ENCODE measurements at places on chromosomes 5 and 9.

GRCh38 chr9:69499407-69499806, 172.8 kb downstream of the APBA1 start:
- no peak for DNase-seq

GRCh38 chr5:152282331-152282730, 122.7 kb downstream of the NMUR2 start:
- DNase-seq = no peak

GRCh38 chr9:70413464-70413798, 1.0 kb downstream of the KLF9 start:
- peak; percentile 85 for DNase-seq

- DNase-seq = no peak
These were observed 132.8 kb upstream of the PAPPA start for GRCh38 chr9:116020801-116021200.

DNA sequence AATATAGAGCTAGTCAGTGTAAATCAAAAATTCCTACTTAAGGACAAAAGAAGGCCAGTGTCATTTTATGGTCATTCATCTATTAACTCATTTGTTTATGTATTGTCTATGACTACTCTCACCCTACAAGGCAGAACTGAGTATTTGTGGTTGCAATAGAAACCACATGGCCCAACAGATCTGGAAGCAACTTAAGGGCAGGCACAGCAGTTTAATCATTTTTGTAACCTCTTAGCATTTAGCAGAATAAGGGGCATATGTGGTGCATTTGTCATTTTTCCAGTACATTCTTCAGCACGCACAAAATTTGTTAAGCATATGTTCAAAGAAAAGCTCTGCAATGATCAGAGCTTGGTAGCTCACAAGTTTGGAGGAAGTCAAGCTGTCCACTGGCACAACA, 1.1 kb downstream of the FKBP15 start:
- DNase-seq = no peak

DNA sequence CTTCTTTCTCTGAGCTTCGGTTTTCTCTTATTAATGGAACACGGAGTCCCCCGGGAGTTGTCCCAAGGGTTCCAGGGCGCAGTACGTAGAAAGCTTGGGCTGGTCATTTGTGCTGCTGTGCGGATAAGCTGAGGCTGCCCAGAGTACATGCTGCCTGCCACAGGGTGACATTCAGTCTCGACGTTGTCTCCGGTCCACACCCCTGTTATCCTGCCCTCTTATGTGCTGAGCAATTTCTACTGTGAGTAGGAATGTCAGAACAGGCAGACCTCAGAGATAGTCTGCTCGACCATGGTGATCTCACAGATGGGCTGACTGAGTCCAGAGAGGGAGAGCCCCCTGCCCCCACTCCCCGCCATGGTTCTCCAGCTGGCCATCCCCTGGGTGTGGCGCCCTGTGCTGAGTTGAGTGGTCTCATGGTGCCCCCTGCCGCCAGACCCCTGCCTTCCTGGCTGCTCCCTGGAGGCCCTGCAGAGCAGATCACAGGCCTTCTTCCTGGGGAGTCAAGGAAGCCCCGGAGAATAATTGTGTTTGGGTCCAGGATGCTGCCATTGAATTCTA, 124.0 kb downstream of the RGS3 start:
- no peak for DNase-seq

DNA sequence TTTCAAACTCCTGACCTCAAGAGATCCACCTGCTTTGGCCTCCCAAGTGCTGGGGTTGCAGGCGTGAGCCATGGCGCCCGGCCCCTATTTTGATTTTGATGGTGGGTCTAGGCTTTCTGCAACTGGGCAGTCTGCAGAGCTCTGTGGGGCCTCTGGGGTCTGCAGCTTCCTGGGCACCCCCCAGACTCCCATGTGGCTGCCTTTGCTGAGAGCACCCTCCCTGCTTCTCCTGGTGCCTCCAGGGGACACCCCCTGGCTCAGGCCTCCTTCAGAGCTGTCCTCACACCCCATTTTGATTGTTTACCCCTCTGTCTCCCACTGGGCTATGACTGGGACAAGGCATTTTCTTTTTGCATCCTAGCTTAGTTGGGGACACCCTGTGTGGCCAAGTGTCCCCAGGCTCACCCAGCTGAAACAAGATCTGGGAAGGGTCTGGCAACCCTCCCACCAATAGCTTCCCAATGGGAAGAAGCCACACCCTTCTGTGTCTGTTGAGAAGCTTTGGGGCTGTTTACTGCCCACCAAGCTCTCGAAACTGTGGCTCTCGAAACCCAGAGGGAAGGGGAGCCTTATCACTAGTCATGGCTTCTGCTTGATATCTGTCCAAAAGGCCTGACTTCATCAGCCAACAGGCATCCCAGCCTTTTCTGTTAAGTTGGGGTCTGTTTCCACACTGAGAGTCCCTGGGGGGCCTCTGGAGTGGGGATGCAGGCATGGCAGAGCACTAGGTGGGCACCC, 204.4 kb upstream of the IER5L start:
- peak; percentile 29 for DNase-seq

DNA sequence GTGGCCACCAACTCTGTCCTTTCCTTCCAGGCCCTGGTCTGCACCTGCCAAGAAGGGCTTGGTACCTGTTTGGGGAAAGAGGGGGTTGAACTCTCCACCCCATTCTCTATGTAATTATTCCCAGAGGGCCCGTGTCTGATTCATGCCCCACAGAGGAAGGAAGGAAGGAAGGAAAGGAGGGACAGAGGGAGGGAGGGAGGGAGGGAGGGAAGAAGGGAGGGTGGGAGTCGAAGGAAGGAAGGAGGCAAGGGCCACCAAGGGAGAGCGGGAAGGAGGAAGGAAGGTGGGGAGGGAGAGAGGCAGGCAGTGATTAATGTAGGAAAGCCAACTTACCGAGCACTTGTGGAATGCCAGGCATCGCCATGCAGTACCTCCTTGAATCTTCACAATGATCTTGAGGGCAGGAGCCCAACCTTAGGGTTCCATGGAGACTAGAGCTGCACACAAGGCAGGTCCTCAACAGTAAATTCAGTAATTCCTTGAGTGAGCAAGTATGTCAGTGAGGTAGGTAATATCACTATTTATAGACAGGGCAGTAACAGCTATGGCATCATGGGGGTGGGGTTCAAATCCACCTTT, 75.8 kb downstream of the FGF18 start:
- no peak for DNase-seq

- DNase-seq = no peak
These were observed 11.9 kb upstream of the NHP2 start for GRCh38 chr5:178165581-178165980.

- no peak for DNase-seq
These were observed 35.4 kb upstream of the GNPDA1 start for GRCh38 chr5:142048272-142048671.

DNA sequence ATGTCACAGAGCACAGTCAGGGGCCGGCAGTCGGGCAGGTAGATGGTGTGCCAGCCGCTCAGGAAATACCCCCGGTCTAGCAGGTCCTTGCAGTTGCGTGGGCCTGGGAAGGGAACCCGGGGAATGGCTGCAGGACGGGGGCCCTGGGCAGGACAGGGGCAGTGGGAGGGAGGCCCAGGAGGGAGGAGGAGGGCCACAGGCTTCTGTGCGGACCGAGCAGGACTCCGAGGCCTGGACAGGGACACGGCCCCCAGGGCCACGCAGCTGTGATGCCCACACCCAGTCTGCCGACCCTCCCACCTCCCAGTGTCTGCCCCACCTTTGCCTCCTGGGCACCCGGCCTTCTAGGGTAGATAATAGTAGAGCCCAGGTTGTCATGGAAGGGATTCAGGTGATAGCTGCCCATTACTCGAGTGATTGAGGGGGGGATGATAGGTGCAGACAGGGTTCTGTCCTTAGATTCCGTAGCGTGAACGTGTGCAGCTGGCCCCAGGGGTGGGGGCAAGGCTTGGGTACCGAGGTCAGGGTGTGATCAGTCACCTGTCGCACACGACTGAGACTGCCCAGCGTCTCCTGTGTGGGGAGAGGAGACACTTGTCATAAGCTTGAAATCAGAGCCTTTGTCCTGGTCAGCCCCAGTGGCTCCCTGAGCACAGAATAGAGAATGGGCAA, 4.5 kb downstream of the FCN1 start:
- DNase-seq = no peak

GRCh38 chr9:87950765-87951488, 23.4 kb downstream of the CDK20 start:
- no peak for DNase-seq

GRCh38 chr5:179698935-179699615, at the start of gene CANX:
CANX (plus strand) TSS chr5:179698967; CDS start chr5:179705682, 6,715 bp downstream.
- DNase-seq = no peak

DNA sequence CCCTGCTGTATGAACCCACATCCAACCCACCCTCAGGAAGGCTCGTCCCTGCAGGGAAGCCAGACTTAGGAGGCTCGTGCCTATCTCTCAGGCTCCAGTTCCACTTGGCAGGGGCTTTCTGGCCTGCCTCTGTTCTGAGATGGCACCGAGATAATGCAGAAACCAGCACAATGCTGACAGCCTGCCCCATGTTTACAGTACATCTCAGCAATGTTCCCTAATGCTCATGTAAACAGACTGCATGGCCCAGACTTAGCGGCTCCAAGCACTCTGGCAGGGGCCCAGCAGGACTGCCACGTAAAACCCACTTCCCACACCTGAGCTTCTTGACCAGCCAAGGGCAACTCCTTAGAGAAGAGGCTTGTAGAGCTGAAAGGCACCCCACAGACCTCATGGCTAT, 499.5 kb upstream of the BRINP1 start:
- no peak for DNase-seq

- DNase-seq = no peak
These were observed 17.1 kb upstream of the IL6ST start for GRCh38 chr5:56011835-56012234.

DNA sequence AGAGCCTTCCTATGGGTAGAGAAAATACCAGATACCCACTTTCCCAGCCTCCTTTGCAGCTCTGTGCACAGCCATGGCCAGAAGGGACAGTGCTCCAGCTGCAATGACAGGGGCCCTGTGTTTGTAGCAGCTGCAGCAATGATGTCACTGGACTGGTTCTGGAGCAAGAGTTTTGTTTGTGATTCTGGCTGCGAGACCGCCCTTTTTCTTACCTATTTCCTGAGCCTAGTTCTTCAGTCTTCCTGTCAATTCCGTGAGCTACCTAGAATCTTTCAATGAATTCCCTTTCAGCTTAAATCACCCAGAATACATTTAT, 10.0 kb upstream of the BOD1 start:
- no peak for DNase-seq

DNA sequence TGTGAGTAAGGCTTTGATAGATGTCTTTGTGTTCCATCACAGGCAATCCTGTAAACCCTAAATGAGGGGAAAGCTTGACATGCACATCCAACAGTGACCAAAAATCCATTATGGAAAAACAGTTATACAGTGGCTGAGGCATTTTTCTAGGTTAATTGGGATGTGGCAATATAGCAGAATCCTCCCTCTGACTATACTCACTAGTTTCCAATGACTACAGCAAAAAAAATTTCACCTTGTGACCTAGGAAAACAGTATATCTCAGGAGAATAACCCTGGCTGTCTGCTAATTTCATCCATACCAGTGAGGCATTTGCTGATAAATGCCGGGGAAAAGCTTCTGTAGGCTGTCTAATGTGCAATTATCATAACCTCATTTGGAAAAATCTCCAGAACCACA, 49.9 kb upstream of the SNCAIP start:
- DNase-seq = no peak

DNA sequence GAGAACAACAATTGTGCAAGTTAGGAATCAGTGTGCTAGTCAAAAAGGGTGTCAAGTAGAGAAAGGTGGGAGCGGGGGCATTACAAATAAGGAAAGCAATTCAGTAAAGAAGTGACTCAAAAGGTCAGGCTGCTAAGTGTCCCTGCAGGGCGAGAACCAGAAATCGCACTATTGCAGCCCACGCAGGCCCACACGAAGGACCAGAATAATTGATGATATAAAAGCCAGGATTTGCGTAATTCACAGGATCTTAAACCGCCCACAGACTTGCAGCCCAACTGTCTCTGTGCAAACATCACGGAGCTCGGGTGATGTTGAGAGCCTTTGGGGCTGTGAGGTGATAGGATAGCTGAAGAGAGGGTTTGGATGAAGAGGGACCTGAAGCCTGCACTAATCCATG, 349.0 kb downstream of the BRINP1 start:
- DNase-seq = no peak

DNA sequence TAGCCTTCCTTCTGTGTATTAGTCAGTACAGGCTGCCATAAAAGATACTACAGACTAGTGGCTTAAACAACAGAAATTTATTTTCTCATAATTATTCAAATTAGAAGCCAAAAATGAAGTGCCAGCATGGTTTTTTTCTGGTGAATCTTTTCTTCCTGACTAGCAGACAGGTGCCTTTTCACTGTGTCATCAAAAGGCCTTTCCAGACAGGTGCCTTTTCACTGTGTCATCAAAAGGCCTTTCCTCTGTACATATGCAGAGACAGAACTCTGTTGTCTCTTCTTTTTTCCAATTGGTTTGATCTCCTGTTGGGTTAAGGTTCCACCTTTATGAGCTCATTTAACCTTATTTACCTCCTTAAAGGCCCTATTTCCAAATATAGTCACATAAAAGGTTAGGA, 599.9 kb downstream of the ISL1 start:
- DNase-seq = no peak

DNA sequence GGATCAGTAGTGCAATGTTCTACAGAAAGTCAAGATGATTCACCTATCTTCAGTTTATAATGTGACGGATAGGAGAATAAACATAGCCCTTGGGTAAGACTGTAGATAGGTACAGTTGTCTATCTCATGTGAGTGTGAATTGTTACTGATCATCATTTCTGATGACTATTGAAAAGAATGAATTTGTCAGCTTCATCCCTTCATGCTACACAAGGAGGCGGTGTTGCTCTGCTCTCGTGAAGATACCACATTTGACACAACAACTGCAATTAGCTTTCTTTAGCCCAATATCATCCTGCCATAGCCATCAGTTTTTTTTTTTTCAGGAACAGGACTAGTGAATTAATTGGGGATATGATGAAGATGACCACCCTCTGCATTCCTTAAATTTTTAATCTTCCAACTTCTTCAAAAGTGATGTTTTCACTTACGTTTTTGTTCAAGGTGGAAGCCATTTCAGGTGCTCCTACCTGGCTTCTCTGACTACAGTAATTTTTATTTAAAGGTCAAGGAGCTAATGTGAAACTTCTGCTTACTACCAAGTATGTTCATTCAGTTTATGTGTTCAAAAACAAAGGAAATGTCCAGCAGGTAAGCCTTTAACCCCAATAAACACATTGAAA, 152.9 kb upstream of the MOCS2 start:
- no peak for DNase-seq

GRCh38 chr5:5378531-5378930, 43.9 kb upstream of the ICE1 start:
- DNase-seq = no peak

Data from activated naive CD8-positive, alpha-beta T cell treated with anti-CD3 and anti-CD28 coated beads, Interleukin-2, amount 10 ng/mL, durations not matched to agents 7 days and 5 days (primary cell).